Stimulated activated CD4-positive, alpha-beta T cell treated with anti-CD3 and anti-CD28 coated beads, Interleukin-12 subunit alpha, Interleukin-12 subunit beta, amount 100 ng/mL, for 48 hours (primary cell): ENCODE measurements at places on chromosomes 7 and 10.
A peak's percentile ranks its signal among the peaks of the same experiment; 100 is the strongest.

DNA sequence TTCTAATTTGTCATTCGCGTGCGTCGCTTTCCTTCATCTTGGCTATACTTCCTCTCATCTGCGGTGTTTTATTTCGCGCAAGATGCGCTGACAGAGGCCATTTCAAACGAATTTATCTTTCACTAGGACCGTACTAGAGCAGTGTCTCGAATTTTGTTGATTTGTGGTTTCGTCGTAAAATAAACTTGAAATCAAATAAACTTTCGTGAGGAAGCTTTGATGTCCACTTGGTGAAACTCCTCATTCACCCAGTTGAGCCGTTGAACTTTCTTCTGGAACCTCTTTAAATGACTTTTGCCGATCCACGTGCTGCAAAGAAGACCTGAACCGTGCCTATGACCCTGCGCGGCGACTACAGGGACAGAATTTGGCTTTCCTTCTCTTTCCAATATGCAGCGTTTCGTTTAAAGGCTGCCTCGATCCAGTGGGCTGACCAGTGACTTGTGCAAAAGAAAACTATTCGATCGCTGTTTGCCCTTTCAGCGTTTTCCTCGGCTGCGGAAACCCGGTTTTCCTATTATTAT, 163.9 kb upstream of the PPP1R3A start:
- no peak for DNase-seq

- DNase-seq: no peak
Observed at GRCh38 chr10:17201794-17202116, 283 bp upstream of the TRDMT1 start.

- DNase-seq: no peak
Observed at GRCh38 chr7:50651271-50651989, 86.2 kb upstream of the DDC start.

GRCh38 chr7:149765399-149766121, 7.8 kb downstream of the ZNF467 start:
- no peak for DNase-seq

- no peak for DNase-seq
Observed at GRCh38 chr10:20822825-20823224, 74.3 kb downstream of the NEBL start.

DNA sequence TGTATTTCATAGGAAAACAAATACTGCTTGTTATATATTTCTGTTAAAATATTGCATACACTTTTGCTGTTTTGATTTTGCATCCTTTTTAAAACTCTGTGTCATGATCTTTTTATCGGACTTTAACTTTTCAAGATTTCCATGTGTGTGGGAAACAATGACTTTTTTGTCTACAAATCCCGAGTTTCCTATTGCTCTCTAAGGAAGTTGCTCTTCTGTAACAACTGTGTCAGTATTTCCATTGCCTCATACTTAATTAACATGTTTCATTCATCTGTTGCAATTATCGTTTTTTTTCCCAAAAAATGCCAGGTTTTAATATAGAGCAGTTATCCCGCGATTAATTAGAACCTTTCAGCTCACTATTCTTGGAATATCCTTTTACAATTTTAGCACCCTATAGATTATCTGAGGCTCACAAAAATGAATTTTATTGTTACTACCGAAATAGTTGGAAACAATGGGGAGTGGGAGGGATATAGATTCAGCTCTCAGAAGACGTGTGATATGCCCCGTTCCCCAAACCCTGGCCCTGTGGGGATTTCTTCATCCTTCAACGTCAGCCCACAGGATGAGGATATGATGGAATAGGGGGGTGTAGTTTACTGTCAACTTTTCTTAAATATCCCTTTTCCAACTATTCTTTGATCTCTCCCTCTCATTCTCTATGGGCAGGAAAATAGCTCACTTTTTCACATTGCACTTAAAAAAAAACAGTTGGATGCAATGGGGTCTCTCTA, 297.6 kb upstream of the IGFBP3 start:
- DNase-seq: no peak

DNA sequence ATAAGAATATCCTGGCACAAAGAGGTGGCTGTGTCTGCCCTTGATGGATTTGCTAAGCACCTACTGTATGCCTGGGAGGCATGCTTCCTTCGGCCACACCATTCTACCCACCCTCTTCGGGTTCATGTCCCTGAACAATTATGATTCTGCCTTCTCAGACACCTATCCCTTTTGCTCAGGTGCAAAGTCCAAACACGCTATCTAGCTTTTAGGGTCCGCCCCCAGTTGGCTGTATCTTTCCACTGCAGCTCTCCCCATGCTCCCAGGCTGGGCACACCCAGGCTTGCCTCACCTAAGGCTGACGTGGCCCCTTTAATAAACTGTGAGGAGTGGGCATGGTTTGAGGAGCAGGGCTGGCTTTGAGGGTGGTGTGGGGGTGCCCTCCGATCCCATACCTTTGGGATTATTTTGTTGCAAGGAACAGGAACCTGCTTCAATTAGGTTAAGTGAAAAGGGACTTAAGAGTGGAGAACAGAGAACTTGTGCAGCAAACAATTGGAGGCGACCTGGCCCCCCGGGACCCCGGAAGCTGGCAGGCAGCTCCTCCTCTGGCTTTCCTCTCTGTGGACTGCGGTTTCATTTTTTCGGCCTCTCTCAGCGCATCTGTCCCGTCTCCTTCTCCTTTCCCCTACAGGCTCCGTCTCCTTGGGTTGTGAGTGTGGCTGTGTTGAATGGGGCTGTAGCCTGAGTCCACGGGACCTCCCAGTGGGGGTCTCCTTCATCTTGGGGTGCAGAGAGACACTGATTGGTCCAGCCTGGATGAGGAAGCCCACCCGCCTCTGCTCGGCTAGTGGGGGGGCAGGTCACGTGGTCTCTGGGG, 3.8 kb downstream of the CLIP2 start:
- DNase-seq: no peak

- no peak for DNase-seq
Observed at GRCh38 chr10:91211675-91212074, 8.8 kb upstream of the PCGF5 start.

- DNase-seq: no peak
Observed at GRCh38 chr10:59098831-59099452, 77.5 kb upstream of the PHYHIPL start.

GRCh38 chr7:132009778-132010177, 453.4 kb upstream of the PODXL start:
- DNase-seq: no peak

GRCh38 chr7:140640060-140640637, 464 bp downstream of the DENND2A start:
- DNase-seq: no peak

GRCh38 chr10:33412653-33413361, 78.3 kb upstream of the NRP1 start:
- DNase-seq: no peak

DNA sequence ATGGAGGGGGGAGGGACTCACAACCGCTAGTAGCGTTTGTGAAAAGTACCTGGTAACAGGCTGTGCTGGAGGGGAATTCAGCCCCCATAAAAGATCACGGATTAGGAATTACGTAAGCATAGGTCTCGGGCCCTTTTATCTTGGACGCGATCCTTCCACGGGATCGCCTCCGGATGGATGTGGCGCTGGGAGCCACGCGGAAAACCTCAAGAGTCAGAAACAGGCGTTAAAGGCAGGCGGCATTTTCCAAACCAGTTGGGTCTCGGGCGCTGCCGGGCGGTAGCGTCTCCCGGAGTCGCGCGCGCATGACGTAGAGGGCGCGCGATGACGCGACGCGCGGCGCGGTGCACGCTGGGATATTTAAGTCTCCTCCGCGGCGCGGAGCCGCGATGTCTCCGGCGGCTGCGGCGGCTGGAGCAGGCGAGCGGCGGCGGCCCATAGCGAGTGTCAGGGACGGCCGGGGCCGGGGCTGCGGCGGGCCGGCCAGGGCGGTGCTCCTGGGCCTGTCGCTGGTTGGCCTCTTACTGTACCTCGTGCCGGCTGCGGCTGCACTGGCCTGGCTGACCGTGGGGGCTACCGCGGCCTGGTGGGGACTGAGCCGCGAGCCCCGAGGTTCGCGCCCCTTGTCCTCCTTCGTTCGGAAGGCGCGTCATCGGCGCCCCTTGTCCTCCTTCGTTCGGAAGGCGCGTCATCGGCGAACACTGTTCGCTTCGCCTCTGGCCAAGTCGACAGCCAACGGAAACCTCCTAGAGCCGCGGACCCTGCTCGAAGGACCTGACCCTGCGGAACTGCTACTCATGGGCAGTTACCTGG, at the start of gene POM121:
Gene POM121 (plus strand): TSS at position 363 of the 813 bp plus-strand sequence. CDS start 27 bp downstream, at position 390.
- peak; percentile 75 for DNase-seq

DNA sequence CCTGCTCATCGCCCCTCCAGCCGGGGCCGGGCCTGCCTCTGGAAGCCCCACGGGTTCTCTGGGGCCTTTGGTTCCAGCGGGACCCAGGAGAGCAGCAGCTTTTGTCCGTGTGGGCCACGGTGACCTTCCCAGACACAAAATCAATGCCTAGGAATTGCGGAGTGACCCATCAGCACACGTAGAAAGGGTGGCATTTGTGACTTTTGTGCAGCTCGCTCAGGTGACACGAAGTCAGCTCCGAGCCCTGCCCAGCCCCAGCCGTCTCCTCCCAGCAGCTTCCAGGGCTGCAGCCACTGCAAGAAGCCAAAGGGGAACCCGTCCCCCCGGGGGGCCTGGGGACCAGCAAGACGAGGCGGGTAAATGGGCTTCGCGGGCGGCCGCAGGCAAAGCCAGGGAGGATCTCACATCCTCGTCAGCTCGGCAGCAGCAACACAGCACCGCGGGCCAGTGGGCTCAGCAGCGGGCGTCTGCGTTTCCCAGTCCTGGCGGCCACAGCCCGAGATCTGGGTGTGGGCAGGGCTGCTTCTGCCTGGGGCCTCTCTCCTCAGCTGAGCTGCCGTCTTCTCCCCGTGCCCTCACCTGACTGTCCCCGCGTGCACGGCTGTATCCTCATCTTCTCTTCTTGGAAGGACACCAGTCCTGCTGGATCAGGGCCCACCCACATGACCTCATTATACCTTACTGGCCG, 88.5 kb downstream of the PAXIP1 start:
- no peak for DNase-seq

- no peak for DNase-seq
Observed at GRCh38 chr7:39880556-39880955, 69.5 kb upstream of the CDK13 start.

- DNase-seq: no peak
Observed at GRCh38 chr10:91556691-91557566, 75.9 kb downstream of the PPP1R3C start.

DNA sequence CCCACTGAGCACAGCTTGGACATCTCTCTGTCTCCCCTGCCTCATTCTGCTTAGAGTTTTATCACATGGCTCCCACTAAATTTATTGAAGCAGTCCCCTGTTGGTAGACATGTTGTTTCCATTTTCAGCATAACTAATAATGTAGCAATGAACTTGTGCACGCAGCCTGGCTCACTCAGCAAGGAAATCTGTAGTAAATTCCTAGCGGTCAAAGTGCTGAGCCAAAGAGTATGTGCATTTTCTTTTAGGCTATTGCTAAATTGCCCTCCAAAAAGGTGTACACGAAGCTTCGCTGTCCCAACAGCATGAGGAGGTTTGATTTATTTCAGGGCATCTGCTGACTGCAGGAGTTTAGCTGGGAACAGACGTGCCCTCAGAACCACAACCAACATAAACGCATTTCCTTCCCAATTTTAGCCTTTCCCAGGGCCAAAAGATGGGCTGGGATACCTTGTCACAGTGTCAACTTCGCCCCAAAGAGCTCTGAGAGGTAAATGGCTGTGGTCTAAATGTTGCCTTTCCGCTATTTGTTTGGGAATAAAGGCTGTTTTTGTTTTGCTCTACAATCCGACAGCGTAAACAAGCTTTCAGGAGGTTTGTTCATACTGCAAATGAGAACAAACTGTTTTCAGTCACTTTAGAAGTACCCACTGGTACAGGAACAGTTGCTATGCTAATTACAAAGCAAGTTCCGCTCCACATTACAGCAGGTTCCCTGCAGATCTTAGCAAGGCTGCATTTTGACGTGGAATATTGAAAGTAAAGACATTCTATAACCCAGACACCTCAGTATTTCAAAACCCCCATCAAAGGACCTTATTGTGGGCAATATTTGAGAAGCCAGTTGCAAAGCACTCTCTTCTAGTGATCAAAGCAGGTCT, 16.8 kb downstream of the VSIR start:
- no peak for DNase-seq

DNA sequence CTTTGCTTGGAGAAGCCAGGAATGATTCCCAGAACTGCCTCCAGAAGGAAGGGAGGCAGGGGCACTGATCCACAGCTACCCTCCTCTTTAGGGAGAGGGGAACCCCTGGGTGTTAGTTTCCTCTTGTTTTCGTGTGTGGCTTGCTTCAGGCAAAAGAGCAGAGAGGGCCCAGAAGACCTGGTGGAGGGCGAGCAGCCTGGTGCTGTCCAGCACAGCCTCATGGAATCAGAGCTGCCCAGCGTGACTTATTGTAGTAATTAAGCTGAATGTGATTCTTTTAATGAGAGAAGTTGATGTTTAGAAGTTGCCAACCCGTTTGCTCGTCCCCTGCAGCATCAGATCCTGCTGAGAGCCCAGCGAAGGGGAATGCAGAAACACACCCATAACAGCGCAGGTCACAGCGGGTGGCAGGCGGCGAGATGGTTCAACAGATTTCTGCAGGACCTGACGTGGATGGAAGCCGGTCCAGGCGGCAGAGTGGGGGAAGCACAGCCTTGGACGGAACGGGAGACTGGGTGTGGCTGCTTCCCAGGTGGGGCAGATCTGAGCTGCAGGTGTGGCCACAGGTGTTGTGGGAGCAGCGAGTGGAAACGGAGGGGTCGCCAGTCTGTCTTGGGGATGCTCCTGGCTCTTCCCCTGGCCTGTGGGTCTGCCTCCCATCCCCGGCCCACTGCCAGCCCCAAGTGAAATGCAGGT, 53.7 kb upstream of the SHH start:
- no peak for DNase-seq

DNA sequence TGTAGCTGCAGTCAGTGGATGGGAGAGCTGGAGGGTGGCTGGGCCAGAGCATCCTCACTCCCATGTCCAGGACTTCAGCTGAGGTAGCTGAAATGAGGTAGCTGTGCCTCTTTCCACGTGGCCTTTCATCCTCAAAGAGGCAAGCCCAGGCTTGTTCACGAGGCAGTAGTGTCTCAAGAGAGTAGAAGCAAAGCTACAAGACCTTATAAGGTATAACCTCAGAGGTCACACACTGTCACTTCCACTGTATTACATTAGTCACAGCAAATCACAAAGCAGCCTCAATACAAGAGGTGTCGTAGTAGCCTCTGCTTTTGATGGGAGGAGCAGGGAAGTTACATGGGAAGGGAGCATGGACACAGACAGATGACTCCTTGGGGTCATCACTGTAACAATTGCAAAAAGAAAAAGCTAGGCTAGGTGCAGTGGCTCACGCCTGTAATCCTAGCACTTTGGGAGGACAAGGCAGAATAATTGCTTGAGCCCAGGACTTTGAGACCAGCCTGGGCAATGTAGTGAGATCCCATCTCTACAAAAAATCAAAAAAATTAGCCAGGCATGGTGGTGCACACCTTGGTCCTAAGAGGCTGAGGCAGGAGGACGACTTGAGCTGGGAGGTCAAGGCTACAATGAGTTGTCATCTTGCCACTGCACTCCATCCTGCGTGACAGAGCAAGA, 97.5 kb downstream of the SKIDA1 start:
- DNase-seq: no peak

DNA sequence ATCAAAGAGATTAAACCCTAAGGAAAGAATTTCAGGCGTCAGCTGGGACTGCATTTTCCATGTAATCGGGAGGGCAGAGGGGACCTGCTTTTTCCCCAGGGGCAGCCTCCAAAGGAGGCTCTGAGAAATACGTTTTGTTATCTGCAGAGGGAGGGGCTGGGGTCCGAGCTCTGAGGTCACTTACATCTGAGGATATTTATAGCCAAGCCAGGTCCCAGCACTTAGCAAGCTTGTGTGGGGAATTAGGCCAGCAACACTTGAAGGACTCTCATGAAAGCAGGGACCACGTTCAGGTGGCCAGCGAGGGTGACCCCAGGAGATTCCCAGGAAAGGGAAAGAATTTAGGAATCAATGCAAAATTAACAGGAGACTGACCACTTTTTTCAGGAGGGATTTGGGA, 20.6 kb upstream of the GDI2 start:
- no peak for DNase-seq
